ENCODE measurements at places on chromosomes 13 and 19.
A peak's percentile ranks its signal among the peaks of the same experiment; 100 is the strongest.

GRCh38 chr13:36405151-36405550 lies 27.1 kb upstream of the CCNA1 start:
- DNase-seq = no peak

GRCh38 chr19:17202249-17202648 lies 12.9 kb upstream of the USE1 start:
- DNase-seq = no peak

- no peak for DNase-seq
Observed at GRCh38 chr19:48989701-48990291, 3.3 kb downstream of the GYS1 start.

GRCh38 chr13:106182404-106182803 lies 353.1 kb downstream of the EFNB2 start:
- peak; percentile 82 for DNase-seq

DNA sequence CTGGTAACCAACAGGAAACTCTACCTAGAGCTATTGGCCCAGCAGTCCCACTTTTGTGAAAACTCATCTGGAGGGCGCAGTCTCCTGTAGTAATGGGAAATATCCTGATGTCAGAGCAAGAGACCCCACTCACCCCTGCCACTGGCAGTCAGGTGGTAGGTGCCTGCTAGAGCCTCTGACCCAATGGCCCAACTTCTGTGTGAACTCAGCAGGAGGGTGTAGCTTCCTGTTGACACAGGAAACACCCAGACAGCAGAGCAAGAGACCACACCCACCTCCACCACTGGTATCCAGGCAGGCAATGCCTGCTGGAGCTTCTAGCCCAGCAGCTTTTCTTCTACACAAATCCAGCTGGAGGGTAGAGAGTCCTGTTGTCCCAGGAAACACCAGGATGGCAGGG lies 1176.8 kb upstream of the PRR20A start:
- no peak for DNase-seq

DNA sequence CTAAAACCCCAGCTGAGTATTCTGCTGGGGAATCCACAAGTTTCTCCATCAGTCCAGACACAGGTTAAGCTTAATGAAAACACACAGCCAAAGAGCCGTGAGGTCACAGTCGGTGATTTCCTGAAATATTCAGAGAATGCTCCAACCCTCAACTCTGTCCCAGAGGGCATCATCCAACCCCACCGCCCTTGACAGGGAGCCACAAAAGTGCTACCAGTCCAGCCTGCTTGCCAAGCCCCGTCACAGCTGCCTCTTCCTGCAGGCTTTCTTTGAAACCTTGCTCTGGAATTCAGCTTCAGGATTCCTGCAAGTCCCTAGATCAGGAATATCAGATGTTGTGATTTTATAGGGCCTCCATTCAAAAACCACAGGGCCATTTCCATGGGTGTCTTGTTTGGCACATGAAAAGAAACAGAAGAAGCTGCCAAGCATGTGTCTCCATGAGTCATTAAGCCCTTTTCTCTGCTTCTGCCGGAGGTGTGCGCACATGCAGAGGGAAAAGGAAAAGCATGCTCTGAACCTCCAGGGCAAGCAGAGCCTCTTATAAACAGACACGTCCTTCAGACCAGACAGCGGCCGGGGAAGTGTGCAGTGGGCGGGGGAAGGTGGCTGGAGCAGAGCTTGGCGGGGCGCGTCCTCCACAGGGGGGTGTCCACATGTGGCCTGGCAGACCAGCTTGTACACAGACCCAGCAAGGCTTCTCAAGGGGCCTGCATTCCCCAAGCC lies 164.7 kb downstream of the KATNAL1 start:
- DNase-seq = peak; percentile 98

GRCh38 chr19:47447470-47448359 lies 24.0 kb downstream of the SLC8A2 start:
- no peak for DNase-seq

- peak; percentile 88 for DNase-seq
Observed at GRCh38 chr13:40060296-40061007, 405.0 kb downstream of the COG6 start.

DNA sequence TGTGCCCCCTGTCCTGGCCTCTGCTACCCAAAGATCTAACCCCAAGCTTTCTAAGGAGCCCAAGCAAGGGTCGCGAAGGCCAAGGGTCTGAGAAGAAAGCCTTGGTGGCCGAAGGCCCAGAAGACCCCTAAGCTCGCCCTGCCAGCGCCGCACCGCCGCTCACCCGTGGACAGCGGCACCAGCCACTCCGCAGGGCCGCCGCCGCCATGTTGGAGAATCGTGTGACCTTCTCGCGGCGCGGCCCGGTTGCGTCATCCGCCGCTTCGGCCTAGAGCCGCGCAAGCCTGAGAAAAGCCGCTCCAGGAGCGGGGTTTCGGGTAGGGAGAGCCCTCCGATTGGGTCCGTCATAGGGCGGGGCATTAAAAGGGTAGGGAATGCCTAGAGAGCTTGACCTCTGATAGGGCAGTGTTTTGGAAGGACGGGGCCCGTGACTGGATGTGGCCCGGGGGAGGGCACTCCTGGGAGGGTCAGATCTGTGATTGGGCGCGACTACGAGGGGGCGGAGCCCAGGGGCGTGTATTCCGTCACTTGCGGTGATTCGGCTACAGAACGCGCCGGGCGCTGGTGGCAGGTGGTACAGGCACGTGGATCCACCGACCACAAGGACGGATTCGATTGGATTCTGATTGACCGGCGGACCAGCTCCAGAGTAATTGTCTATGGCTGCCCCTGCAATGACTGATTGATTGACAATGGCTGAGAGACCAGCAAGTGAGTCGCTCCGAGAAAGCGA lies at the start of gene TIMM44:
TSS of gene TIMM44 (minus strand) at position 223 of the 733 bp plus-strand sequence. CDS start at position 208, 15 bp downstream.
- DNase-seq = peak; percentile 99

DNA sequence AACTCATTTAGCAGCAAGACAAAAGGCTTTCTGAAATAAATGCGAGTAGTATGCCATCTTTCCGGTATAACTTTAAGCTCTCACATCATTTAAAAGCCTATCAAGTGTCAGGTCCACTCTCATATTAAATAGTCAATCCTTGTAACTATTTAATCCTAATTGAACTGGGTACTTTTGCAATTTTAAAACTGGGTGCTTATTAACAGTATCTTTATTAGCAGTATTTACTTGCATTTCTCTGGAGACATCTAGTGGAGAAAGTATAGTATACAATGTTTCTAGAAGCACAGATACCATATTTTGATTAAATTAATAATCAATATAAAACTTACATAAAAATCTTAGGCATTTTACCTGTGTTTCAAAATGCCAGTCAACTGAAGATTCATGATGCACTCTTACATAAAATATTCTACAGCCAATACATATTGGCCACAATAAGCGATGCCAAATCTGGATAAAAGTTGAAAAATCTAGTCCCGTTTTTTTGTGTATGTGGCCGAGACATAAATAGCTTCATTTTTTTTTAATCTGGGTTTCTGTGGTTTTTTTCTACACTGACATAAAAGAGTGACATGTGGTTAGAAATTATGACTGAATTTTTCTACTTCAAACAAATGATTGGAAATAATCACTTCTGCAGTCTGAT lies 4.3 kb upstream of the POSTN start:
- DNase-seq = peak; percentile 18

DNA sequence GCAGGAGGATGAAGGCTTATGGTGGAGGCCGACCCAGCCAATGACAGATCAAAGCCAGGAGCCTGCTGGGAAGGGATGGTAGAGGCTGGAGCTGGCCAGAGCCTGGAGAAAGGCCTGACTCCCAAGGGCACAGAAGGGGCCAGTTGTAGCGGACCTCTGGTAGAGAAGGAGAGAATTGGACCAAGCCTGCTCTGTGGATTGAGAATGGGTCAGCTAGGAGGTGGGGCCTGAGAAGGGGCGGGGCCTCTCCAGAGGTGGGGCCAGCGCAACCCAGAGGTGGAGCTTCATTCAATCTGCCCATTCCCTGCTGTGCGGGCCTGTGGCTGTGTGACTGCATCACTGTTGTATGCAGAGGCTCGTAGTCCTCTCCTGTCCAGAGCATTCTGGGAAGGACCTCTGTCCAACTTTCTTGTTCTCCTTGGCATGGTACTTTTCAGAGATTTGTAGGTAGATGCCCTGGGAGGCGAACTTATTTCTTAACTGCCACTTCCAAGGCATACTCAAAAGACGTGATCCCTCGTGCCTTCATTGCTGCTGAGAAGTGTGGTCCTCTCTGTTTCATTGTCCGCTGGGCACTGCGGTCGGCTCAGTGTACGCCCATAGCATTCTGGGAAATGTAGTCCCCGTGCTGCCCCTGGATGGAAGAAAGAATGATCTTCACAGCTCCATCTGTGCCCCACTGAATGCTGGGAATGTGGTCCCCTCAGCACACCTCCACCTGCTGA lies 6.7 kb downstream of the GRIN2D start:
- no peak for DNase-seq

DNA sequence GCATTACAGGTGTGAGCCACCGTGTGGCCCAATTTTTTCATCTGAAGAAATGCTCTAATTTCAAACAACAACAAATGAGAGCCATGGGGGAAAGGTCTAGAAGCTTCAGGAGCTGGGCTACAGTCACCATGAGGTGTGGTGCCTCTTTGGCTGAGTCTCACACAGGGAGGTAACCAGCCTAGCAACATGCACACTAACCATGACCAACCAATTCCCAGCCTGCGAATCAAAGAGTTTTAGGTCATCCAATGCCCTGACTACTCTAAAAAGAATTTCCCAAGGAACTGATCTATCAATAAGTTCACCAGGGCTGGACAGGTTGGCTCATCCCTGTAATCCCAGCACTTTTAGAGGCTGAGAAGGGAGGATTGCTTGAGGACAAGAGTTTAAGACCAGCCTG lies 29.9 kb downstream of the PBX4 start:
- no peak for DNase-seq

- DNase-seq = no peak
Observed at GRCh38 chr13:56189439-56189838, 951.3 kb upstream of the PRR20A start.

GRCh38 chr19:33302974-33303790 lies 848 bp upstream of the CEBPA start:
- no peak for DNase-seq

GRCh38 chr19:14432791-14433553 lies at the start of gene PKN1:
TSS of gene PKN1 (plus strand) at chr19:14433306. CDS start at chr19:14433522, 216 bp downstream.
- no peak for DNase-seq

DNA sequence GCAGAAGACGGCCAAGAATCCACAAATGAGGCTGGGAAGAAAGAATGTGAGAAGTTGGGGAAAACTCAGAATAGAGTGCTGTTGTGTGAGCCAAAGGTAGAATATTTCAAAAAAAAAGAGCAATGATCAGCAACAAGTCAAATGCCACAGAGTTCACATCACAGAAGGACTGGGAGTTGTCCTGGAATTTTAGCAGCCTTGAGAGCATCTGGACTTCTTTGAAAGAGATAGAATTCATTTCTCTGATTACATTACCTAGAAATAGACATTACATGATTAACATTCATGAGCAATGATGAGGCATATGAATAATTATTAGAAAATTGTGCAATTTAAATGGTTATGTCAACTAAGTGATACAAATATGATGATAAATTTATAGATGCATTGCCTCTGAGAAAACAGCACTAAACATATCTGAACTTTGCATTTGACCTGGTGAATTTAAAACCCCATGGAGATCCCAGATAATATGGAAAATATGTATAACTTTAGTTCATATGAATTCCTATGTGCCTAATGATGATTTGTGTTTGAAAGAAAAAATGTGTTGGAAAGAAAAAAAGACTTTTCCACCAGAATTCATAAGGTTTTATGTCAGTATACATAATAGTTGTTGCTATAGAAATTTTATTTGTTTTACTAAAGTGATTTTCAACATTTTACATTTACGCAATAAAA lies 186.2 kb downstream of the POSTN start:
- DNase-seq = no peak

GRCh38 chr13:80454245-80454644 lies 113.3 kb upstream of the SPRY2 start:
- peak; percentile 74 for DNase-seq

DNA sequence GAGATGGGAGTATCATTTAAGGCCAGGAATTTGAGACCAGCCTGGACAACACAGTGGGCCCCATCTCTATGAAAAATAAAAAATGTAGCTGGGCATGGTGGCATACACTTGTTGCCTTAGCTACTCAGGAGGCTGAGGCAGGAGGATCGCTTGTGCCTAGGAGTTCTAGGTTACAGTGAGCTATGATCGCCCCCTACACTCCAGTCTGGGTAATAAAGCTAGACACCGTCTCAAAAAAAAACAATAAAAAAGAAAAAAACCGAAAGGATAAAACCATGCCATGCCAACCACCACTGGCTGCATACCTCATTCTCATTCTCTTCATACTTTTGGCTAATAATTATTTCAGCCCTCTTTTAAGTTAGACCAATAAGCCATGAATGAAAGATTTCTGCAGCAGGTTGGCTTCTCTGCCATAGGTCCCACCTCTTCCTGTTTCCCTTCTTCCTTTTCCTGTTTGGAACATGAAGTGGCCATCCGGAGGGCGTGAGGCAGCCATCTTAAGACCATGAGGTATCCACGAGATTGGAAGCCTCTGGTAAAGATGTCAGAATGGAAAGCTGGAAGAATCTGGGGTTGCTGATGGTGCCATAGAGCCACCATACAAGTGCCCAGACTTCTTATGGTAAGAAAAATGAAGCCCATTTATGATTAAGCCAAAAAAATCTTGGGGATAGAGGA lies 171.3 kb downstream of the CACNA1A start:
- no peak for DNase-seq

DNA sequence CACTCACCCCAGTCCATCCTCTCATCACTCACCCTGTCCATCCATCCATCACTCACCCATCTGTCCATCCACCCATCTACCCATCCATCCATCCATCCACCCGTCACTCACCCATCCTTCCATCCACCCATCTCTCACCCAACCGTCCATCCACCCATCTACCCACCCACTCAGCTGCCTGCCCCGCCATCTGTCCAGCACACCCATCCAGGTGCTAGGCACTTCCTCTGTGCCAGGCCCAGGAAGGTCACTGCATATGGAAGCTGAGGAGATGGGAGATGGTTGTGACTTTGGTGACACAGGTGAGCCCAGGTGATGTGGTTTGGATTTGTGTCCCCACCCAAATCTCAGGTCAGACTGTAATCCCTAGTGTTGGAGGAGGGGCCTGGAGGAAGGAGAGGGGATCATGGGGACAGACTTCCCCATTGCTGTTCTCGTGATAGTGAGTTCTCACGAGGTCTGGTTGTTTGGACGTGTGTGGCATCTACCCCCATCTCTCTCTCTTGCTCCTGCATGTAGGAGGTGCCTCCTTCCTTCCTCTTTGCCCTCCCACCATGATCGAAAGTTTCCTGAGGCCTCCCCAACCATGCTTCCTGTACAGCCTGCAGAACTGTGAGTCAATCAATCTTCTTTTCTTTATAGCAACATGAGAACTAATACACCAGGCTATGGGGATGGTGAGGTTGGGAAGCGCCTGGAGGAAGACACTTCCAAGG lies 15.9 kb upstream of the C13orf46 start:
- no peak for DNase-seq

DNA sequence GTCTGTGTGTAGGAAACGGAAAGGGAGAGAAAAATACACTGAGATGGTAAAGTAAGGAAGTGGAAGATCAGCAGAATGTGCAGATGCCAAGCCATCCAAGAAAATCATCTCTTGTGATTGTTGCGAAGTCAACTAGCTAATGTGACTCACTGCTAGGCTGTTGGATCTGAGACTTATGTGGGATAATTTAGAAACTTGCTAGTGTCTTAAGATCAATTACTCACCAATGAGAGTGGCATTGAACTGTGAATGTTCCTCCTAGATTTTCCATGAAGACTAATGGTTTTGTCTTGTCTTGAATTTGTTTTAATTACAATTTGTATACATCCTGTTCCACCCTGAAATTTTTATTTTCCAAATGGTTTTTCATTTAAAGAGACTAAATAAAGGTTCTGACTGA lies 771.6 kb downstream of the EFNB2 start:
- DNase-seq = no peak

- no peak for DNase-seq
Observed at GRCh38 chr13:71096421-71096820, 770.6 kb downstream of the DACH1 start.
